Kidney (tissue), 22 donors: ENCODE measurements at places on chromosomes 16 and 17.

- DNase-seq: no peak
These were observed 46.0 kb downstream of the HOXB1 start for GRCh38 chr17:48484850-48485249.

GRCh38 chr17:83006515-83007455, 72.6 kb upstream of the METRNL start:
- DNase-seq: no peak

DNA sequence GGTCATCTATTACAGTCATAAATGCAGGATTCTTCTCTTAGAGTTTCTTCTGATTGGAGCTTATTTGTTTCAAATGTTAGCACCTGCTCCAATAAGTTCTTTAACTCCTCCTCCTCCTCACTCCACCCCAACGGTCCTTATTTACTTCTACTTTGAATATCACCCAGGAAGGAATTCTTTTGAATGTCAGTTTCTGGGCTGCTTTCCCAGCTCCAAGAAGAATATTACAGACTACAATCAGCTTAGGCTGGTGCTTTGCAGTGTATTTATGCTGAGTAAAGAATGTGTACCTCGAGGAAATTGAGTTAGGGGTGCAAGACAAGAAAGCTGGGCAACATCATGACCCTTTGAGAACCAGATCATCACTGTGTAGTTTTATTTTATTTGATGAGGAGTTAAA, 30.8 kb downstream of the MAP3K3 start:
- DNase-seq: no peak

DNA sequence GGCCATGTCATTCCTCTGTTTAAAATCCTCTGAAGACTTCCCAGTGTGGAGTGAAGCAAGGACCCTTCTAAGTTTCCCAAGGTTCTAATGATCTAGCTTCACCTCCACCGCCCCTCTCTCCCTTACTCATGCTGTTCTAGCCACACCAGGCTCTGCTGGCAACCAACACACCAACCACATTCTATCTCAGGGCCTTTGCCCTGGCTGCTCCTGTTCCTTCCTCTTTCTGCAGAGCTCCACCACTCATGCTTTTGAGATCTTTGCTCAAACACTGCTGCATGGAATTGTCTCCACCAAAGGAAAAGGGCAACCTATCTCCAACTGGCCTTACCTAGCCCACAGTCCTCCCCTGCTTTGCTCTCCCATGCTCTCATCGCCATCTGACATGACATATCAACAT, 128.7 kb downstream of the XYLT1 start:
- no peak for DNase-seq

GRCh38 chr16:53147500-53148065, 92.8 kb downstream of the CHD9 start:
- DNase-seq: no peak

DNA sequence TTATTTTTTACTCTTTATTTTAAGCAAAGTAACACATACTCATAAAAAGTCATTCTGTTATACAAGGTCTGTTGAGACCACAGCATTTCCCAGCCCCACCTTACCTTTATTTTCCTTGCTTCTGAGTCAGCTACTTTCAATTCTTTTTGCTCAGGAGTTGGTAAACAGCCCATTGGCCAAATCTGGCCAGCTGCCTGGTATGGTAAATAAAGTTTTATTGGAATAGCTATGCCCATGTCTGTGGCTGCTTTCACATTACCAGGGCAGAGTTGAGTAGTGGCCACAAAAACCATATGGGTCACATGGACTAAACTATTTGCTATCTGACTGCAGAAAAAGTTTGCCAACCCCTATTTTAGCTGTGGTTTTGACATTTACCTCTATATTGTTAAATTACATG, 3.4 kb upstream of the NSRP1 start:
- no peak for DNase-seq

- no peak for DNase-seq
These were observed 145.2 kb downstream of the KCNJ2 start for GRCh38 chr17:70314506-70314905.

GRCh38 chr16:28985211-28986041, 574 bp downstream of the LAT start:
- DNase-seq: no peak

DNA sequence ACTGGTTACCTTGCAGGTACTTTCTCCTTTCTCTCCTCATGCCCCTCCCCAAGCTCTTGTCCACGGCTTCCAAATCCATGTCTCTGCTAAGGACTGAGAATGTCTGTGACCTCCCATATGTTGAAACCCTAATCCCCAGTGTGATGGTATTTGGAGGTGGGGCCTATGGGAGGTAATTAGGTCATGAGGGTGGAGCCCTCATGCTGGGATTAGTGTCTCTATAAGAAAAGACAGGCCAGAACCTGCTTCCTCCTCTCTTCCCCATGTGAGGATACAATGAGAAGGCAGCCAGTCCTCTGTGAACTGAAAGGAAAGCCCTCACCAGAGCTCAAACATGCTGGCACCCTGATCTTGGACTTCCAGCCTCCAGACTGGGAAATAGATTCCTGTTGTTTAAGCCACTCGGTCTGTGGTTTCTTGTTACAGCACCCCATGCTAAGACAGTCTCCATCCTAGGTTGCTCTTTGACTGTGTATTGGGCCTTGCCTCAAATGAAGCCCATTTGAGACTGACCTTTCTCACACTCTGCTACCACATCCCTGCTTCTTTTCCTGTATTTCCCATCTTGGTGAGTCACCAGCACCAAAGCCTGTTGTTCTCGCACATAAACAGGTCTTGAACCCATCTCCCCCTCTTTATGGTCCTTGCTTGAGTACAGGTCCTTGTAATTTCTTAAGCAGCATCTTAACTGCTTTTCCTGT, 135.0 kb downstream of the CDK5R1 start:
- DNase-seq: no peak

DNA sequence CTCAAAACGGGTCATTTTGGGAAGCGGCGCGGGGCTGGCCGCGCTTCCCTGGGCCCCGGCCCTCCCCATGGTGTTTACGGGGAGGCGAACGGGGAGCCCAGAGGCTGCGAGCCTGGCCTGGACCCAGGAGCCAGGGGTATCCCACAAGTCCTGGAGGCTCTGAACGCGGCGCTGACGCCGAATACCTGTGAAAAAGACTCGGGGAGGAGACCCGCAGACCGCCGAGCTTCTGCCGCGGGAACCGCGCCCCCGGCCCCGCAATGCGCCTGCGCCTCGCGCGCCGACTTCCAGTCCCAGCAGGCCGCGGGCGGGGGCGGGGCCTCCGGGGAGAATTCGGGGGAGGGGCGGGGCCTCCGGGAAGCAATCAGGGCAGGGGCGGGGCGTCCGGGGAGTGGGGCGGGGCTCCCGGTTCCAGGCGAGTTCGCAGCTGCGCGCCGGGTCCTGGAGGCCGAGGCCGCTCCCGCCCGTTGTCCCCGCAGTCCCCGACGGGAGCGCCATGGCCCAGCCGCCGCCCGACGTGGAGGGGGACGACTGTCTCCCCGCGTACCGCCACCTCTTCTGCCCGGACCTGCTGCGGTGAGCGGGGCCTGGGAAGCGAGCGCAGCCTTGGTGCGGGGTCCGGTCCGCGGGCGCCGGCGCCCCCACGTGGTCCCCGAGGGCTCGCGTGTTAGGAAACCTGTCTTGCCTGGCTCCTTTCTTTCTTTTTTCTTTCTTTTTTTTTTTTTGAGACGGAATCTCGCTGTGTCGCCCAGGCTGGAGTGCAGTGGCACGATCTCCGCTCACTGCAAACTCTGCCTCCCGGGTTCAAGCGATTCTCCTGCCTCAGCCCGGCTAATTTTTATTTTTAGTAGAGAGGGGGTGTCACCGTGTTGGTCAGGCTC, at the start of gene DECR2:
Gene DECR2 (plus strand): TSS at position 418 of the 881 bp plus-strand sequence. CDS start 79 bp downstream, at position 497.
- DNase-seq: peak; percentile 98

GRCh38 chr17:57441270-57441600, 184.9 kb downstream of the MSI2 start:
- DNase-seq: no peak

DNA sequence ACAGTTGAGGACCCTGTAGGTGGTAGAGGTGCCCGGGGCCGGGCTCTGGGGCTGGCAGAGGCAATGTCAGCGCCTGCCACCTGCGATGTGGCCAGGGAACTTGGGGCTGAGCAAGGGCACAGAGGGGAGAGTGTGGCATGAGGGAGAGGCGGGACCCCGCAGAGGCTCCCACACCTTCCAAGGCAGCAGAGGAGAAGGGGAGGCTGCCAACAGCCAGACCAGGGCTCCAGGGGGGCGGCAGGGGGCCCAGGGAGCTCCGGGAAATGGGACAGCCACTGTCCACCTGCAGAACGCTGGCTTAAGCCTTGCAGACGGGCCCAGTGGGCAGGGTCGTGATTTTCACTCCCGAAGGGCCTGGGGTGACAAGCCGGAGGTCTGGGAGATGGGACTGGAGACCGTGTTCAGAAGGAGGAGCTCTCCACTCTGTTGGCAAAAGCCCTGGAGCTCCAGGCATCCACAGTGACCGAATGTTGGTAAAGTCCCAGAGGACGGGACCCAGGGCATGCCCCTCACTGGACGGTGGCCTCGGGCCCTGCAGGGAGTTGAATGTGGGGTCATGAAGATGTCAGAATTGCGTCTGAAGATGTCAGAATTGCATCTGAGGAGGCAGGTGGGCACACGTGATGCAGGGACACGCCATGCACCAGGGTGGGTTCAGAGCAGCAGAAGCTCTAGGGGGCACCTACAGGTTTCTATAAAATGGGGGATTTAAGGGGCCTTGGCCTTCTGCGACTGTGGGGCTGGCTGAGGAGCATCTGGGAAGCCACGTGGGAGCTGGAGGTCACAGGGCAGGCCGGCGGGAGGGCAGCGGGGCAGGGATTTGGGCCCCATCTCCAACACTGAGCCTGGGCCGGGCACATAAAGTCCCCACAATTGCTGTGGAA, 18.6 kb downstream of the CD7 start:
- no peak for DNase-seq

- no peak for DNase-seq
These were observed 24.1 kb downstream of the PSMD7 start for GRCh38 chr16:74320707-74321106.

DNA sequence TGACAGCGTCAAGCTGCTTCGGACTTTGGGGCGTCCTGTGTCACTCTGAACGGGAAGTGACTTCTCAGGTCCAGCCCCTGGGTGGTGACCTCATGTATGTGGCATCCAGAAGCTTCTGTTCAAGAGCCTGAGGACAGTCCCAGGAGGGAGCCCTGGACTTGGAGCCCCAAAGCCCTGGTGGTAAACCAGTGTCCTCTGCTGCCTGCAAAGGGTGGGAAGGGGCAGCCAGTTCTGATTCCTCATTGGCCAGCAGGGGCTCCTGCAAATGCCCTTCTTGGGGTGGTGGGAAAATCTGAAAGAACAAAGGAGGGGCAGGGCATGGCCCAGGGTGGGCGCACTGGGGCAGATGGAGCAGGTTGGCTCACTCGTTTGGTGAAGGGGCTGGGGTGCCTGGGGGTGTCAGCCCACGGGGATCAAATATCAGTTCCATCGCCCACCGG, 1.6 kb downstream of the OSGIN1 start:
- peak; percentile 78 for DNase-seq

DNA sequence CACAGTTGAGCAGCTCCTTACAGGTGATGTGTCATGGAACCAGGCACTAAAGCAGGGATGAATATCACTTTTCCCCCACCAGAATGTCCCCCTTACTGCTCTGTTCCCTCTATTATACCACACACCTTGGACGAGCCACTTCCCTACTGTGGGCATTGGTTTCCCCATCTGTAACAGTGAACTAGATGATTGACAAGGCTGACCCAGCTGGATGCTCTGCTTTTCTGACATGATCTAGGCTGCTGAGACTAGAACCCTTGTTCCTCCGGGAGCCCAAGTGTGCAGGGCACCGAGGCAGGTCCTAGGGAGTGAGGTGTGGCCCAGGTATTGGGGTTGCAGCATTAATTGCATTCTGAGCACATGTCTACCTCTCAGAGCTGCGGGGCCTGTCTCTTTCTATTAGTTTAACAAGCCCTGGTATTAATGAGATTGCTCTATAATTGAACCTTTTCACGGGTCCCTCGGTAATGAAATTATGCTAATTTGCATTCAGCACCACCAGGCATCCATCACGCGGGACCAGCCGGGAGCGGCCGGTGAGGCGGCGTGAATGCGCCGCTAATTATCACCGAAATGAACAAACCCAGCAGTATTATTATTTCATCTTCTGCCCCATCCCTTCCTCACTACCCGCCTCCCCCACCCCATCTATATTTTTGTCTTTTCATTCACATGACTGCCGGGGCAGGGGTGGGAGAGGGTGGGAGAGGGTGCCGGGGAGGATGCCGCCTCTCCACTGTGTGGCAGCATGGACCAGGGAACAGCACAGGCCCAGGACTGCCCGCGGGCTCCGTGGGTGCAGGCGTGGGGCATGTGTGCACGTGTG, 121.1 kb downstream of the CYLD start:
- DNase-seq: peak; percentile 63

GRCh38 chr16:23712976-23713375, at the start of gene ERN2:
TSS of gene ERN2 (minus strand) at chr16:23713222. CDS start at chr16:23713187, 35 bp downstream.
- DNase-seq: no peak

GRCh38 chr17:8128125-8128784, 4.3 kb upstream of the HES7 start:
- DNase-seq: no peak

DNA sequence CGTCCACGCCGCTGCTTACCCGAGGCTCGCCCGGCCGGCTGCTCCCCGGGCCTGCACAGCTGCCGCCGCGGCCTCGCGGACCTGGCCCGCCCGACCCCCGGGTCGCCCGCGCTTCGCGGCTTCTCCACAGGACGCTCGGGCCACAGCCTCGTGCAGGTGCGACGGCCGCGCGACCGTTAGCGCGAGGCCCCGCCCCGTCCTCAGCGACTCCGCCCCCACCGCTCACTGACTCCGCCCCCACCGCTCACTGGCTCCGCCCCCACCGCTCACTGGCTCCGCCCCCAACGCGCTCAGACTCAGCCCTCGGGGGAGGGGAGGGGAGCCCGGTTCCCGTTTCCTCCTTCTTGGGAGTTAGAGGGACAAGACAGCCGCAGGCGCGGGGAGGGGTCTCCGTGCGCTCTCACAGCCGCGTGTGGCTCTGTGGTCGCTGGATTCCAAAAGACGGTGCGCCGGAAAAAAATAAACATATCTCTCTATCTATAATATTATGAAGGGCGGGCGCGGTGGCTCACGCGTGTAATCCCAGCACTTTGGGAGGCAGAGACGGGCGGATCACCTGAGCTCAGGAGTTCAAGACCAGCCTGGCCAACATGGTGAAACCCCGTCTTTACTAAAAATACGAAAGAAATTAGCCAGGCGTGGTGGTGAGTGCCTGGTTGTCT, at the start of gene MEIOB:
Gene MEIOB (minus strand): TSS at position 191 of the 662 bp plus-strand sequence. CDS start 3,989 bp downstream, outside the sequence.
- DNase-seq: peak; percentile 75

DNA sequence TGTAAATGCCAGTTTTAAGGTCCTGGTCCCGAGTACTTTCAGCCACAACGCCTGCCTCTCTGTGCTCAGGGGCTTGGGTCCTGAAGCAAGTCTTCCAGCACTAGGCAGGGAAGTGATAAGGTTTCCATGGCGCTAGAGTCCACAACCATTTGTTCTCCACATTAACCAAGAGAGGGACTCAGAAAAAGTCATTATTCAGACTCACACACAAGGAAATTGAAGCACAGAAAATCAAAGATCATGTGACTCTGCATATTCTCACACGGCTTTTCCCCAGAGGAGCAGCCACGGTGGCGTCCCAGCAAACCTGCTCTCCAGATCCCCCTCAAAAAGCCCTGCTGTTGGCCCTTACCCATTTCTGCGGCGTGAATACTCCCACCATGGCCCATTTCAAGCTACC, 9.7 kb downstream of the ENPP7 start:
- peak; percentile 65 for DNase-seq
